ENCODE measurements at places on chromosomes 4 and X.

- DNase-seq, result no peak
Observed at GRCh38 chrX:155767051-155767875, 113.9 kb upstream of the VAMP7 start.

GRCh38 chr4:66855956-66856355 lies 689.3 kb downstream of the CENPC start:
- no peak for DNase-seq

DNA sequence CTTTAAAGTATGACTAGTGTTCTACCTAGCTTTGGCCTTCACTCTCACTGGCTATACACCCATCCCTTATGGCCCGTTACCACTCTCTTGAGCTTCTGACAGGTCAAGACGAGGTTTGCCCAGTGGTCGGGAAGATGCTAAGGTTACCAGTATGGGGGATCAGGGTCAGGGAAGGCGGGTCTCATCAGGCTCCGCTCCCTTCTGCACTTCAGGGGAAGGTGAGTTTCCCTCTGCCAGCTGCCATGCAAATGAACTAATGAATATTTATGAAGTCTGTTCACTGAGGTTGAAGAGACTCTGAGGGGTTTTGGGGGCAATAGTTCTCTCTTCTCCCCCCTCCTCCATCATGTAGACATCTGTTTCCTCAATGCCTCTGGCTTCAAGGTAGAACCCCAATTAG lies 6.6 kb downstream of the EFNB1 start:
- DNase-seq, result no peak

DNA sequence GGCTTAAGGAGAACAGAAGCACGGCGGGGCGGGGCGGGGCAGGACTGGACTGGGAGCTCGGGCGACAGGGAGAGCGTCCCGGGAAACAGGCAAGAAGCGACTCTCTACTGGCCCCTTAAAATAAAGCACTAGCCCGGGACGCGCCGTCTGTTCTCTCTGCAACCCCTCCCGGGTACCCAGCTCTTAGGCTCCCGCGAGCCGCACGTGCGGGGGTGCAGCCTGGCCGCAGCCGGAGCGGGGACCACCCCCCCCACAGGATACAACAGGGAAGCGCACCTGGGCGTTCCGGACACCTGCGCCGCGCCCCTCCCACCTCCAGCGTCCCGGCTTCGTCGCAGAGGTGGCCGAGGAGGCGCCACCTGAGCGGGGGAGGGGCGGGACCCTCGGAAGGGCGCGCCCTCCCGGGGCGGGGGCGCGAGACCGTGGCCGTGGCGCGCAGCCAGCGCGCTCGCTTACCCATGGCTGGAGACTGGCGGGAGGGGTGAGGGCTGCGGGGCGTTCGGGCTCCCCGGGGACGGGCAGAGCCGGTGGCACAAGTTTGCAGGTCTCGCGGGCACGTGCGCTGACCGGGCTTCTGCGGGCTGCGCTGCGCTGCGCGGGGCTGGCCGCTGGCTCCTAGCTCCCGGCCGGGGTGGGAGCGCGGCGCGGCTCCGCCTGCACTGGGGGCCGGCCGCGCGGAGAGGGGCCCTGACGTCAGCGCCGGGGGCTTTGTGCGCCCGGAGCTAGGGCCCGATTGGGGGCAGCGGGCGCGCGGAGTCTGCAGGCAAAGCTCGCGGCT lies 91.5 kb downstream of the GEMIN8 start:
- no peak for DNase-seq

- DNase-seq, result no peak
Observed at GRCh38 chr4:82367438-82368097, 6.2 kb downstream of the HNRNPD start.

DNA sequence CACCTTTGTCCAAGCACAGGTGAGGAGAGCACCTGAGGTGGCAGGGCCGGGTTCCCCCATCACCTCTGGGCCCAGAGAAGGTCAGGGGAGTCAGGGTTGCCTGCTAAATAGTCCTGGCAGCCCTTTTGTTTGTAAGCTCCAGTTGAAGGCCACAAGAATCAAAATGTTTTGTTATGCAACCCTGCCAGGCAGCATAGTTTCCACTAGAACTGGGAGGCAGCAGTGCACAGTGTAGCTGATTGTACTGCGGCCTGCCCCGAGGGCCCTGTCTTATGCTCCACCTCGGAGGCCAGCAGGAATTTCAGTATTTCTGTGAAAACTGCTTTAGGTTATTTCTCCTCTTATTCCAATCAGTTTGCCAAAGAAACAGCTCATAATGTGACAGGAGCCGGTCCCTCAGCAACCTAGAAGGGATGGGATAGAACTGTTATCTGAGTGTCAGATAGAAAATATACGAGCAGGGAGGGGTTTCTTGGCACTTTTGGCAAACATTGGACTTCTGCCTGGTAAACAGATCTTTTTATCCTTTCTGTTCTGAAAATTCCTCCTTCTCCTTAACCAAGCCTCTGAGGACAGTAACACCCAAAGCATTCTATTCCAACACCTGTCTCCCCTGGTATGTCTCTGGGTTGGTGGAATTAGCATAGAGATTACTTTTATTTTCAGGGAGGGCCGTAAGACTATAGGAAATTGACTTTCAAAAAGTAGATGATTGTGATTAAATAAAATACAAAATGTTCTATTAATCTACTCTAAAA lies 93.6 kb downstream of the LNX1 start:
- no peak for DNase-seq

GRCh38 chr4:39066371-39066770 lies 4.3 kb downstream of the KLHL5 start:
- DNase-seq, result no peak

GRCh38 chr4:36891971-36892370 lies 352.6 kb upstream of the NWD2 start:
- DNase-seq, result no peak

DNA sequence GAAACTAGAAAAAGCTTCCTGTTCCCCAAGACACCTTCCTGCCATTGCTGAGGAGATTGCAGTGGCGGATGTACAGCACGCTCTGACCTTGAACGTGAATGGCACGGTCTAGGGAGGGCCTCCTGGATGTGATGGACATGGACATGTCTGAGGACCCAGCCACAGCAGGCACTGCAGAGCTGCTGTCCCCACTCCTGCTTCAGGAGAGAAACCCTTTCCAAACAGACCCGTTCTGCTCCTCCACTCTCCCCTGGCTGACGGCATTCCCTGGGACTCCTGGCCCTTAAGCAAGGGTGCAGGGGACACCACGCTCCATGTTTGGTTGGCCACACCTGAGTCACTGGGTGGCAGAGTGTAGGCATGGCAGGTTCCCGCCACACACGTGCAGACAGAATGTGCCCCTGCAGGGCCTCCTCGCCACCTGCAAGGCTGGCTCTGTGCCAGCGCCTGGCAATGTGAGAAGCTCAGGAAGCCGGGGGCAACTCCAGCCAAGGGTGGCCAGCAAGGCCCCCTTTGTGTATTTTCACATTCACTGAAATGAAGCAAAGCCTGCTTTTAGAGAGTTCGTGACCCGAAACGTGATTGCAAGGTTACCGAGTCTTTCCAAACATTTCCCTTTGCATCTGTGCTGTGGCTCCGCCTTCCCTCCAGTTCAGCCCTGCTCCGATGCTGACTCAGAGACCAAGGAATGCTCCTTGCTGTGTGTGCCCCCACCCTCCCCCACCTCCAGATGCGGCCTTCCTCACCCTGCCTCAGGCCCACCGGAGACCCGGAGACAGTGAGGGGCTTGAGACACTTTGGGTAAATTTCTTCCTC lies 46.1 kb downstream of the HTRA3 start:
- DNase-seq, result no peak

- DNase-seq, result no peak
Observed at GRCh38 chr4:40473578-40474388, 138.7 kb downstream of the CHRNA9 start.

DNA sequence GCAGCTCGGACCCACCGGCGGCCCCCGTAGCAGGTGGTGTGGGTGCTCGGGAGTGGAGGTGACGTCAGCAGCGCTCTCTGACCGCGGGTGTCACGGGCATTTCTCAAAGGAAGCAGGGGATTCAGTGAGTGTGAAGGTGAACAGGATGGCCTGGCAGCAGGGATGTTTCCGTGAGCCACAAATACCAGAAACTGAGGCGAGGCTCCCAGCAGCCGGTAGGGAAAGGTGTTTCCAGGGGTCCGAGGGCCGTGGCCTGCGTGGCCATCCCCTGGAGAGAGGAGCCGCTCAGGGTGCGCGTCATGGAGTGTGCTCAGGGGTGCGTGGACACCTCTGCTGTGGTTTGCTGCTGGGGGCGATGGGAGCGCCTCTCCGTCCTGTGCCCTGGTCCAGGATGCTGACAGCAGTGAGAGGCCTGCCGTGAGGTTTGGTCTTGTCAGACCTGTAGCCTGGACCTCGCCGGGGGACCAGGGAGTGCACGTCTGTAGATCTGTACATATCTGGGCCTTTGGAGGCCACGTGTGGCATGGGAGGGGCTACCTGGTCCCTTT lies 10.2 kb upstream of the HGFAC start:
- DNase-seq, result no peak

- no peak for DNase-seq
Observed at GRCh38 chrX:30230395-30230794, at the start of gene MAGEB3. Gene MAGEB3, plus strand, starts transcription at chrX:30230657. Its CDS starts 5,268 bp downstream, at chrX:30235925.

DNA sequence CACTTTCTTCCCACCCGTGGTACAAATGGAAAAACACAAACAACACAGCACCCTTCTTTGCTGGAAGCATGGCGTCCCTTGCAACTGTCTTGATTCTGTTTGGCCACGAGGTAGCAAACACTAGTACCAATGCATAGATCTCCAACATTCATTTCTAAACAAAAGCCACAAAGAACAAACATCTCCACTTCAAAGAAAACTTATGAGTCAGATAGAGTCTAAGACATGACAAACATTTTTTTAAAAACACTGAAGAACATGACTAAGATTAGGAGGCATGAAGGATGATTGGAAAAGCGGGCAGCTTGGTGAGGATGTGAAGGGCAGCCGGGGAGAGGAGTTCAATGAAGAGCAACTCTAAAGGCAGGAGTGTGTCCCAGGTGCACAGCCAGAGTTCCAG lies 197.6 kb upstream of the FAM9B start:
- DNase-seq, result no peak

GRCh38 chr4:89837993-89838390 lies 1.0 kb upstream of the SNCA start:
- DNase-seq, result no peak

DNA sequence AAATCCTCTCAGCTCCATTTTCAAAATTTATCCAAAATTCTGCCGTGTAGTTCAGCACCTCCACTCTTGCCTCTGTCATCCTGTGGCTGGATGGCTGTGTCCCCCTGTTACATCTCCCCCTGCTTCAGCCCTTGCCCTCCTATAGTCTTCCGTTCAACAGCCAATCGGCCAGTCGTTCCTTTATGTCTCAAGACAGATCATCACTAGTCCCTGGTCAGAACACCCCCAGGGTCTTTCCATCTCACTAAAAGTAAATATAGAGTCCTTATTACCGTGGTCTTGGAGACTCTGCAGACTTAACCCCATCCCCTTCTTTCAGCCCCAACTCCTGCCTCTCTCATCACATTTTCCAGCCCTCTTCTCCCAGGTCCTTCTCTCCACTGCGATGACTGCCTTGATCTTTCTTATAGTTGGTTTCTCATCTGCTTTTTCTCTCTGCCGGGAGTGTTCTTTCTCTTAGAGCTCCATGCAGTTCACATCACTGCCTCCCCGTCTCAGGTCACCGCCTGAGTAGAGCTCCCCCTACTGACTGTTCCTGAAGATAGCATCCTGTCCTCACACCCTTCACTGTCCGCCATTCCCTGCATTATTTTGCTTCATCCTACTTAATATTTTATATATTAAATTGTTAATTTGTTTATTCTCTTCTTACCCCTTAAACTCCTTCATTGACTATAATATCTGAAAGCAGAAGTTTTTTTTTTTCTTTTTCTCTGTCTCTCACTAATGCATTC lies 736.9 kb upstream of the MAGEB2 start:
- DNase-seq, result no peak

- no peak for DNase-seq
Observed at GRCh38 chr4:128553686-128554515, 255.6 kb upstream of the JADE1 start.

DNA sequence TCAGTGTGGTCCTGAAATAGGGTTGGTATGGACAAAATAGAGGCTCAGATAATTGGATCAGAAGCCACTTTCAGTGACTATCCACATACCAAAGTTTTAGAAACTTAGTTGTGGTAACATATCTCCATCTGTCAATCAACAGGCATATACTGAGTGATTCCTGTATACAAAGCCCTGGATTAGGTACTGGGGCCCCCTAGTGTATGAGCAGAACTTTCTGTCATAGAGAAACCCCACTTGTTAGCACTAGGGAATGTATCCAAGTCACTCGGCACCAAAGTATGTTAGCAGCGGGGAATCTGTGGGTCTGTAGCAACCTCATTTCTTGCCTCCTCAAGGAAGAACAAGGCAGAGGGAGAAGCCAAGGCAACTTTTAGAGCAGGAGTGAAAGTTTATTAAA lies 50.7 kb downstream of the MAP7D3 start:
- DNase-seq, result no peak

- no peak for DNase-seq
Observed at GRCh38 chr4:48913346-48913745, 6.8 kb upstream of the OCIAD2 start.

Data from activated CD4-positive, CD25-positive, alpha-beta regulatory T cell (primary cell).